Amygdala (tissue), 56 donors: ENCODE measurements at places on chromosomes 5 and 9.

DNA sequence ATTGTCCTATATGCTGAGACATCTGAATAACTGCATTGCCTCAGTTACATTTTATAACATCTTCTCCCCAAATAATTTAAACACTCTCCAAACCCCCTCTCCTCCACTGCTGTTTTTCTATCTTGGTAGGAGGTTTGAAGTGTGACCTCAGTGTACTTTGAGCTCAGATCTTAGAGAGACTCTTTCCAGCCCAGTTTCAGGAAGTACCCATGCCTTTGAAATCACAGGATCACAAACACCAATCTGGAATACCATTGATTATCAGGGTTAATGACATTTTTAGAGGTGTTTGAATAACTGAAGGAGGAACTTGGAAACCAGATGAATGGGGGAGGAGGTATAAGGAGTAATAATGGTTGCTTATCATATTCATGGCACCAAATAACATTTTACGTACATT, 93.2 kb downstream of the GCNT1 start:
- no peak for DNase-seq

GRCh38 chr9:97855486-97855875, 2.5 kb downstream of the FOXE1 start:
- DNase-seq: no peak

DNA sequence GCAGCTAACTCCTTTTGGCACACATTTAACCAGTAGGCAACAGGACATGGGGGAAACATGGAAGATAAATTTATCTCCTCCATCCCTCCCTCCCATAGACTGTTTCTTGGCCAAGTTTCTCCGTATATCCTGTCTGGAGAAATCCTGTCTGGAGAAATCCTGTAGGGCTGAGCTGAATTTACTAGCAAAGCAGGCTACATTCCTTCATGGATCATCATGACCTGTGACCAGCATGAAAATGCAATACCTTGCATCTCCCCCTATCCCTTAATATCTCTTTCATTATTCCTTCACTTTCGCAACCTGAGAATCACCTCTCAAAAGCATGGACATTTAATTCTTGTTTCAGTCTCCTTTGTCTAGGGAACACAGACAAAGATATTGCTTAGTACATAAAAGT, 379.1 kb downstream of the PSAT1 start:
- DNase-seq: no peak

DNA sequence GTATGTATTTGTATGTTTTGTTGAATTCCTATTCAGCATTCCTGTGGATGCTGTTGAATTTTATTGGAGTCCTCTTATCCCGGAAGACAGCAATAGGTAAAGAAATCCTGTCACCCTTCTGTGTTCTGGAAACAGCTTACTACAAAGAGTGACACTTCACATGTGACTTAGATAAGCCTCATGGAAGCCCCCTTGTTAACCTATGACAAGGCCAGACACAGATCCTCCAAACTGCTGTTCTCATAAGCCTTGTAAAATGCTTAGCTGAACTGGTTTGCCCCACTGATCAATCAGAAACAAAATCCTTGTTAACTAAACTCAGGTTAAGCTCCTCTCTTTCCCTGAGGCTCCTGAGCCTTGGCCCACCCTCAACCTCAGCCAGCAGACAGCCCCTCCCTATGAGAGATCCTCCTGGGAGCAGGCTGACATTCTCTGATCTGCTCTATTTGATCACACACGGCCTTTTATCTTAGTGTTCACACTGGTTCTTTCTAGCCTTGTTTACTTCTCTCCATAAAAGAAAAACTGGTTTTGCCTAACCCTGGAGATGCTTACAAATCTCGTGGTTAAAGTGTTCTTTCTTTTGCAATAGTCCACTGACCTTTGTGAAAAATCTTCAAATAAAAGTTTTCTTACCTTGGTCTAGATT, 29.4 kb upstream of the ATP6V1G1 start:
- no peak for DNase-seq

DNA sequence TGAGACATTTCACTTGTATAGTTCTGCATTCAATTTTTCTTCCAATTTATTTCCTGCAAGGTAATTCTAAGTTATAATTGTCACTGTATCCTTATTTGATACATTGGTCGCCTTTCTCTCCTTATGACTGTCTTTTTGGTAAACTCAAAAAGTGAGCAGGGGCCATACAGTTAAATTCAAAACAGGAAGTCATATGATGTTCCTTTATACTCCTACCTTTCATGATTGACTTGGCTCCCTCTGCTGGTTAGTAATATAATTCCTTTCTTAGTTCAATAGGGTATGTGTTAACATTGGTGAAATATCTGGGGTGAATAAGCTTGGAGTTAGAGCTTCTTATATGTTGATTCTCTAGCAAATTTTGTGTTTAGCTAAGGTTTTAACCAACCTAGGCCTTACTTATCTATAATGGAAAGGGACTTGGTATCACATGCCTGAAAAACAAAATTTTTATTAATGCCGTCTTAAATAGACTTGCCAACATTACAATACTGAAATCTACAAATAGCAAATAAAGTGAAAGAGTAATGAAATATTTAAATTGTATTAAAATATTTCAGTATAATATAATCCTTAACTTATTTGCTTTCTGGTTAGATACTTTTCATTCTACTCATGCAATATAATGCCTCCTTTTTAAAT, 6.0 kb upstream of the NIPBL start:
- no peak for DNase-seq

DNA sequence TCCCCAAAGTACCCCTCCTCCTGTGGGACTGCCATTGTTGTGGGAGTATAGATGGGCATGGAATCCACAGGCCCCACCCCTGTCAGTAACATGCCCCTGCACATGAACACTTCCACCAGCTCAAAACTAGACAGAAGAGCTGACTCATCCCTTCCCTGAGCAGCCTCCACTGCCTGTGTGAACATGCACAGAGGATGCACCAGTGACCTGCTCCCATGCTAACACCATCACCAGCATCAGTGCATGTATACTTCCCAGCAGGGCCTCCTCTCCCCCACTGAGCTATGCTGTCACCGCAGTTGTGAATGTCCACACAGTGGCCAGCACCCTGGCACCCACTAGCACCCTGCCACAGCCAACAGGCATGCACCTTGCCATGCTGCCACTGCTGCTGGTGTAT, 939.8 kb downstream of the EFNA5 start:
- DNase-seq: no peak

DNA sequence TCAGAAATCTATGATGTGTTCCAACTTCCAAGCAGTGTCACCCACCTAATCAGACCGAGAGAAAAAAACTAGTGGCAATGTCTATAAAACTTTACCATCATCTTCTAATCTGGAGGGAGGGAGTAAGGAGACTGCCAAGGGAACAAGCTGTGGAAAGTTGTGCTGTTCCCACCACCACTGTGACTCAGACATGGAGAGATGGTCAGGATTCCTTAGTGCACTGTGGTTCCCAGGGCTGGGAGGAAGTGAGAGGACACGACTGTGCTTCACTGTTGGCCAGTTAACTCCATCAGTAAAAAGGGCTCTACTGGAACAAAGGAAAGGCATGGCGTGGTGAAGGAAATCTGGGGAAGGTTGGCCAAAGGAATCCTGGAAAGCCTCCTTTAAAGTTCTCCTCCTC, 18.8 kb downstream of the TICAM2 start:
- no peak for DNase-seq

- peak; percentile 61 for DNase-seq
Measured at GRCh38 chr9:109640580-109641371, 139.2 kb upstream of the PALM2AKAP2 start.

DNA sequence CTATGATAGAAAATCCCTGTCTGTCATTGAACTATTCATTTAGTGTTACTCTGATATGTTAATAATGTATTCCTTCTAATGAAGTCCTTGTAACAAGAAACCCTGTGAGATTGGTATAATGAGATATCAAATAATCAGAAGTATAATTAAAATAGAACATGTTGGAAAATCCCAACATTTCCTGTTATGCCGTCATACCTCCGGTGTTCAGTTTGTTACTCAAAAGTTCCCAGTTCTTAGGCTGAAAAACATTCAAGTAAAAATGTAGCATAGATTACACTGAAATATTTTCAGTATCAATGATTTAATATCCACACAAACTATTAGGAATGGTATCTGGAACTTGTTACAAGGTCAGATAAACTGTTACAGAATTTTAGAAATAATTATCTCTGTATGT, 227.5 kb downstream of the GNA14 start:
- DNase-seq: no peak

- no peak for DNase-seq
Measured at GRCh38 chr9:17772223-17772622, 193.4 kb downstream of the SH3GL2 start.

GRCh38 chr9:91948597-91949391, 1.2 kb downstream of the ROR2 start:
- DNase-seq: no peak

- no peak for DNase-seq
Measured at GRCh38 chr5:161001604-161002003, 149.6 kb upstream of the ATP10B start.

DNA sequence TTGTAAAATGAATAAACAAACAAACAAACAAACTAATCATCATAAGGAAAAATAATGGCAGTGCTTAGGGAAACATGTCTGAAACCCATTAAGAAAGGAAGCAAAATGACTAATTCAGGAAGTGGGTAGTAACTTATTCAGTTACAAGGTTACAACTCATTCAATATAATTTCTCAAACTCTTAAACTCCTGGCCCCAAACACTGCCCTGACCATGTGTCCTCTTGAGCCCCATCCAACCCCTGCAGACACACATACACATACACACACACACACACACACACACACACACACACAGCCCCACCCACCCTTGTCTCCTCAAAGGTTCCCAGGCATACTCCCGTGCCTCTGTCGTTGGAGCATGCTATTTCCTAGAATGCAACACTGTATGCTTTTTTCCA, 193.9 kb downstream of the SEC61B start:
- DNase-seq: no peak
